ENCODE measurements at places on chromosomes 5 and 9.

- no peak for DNase-seq
Measured at GRCh38 chr9:6414247-6414641, 1.2 kb downstream of the UHRF2 start.

- no peak for DNase-seq
Measured at GRCh38 chr5:107483231-107484024, 187.3 kb downstream of the EFNA5 start.

DNA sequence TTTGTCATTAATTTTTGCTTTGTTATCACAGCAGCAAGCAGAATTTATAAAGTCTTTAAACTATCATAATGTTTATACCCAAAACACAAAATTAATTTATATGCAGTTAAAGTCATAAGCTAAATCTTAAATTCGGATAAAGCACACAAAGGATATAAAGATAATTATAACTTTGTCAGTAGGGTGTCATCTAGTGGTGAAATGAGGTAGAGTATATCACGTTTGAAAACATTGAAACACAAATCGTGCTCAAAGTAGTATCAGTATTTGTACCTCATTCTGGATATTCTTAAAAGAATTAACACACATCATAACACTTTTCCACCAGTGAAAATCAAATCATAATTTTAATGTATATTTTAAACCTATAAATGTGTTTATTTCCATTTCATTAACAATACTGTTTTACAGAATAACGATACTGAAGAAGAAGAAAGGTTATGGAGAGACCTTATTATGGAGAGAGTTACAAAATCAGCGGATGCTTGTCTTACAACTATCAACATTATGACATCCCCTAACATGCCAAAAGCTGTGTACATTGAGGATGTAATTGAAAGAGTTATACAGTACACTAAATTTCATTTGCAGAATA, 129.5 kb downstream of the NIPBL start:
- DNase-seq: no peak

DNA sequence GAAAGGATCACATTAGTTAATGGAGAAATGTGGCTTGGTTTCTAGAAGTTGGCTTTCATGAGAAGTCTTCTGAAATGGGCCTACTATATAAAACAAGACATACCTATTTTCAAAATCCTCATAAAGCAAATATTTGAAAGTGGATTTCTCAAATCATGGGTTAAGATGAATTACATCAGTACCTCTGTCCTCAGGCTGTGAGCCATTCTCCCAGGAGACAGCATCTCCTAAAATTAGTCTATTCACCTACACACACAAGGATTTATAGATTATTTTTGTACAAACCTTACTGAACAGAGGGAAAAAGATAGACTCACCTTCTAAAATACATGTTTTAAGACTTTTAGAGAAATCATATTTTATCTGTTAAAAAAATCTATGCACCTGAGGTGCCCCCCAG, 32.1 kb upstream of the SPOCK1 start:
- DNase-seq: no peak

- DNase-seq: no peak
Measured at GRCh38 chr9:77305622-77306400, 128.5 kb downstream of the VPS13A start.

DNA sequence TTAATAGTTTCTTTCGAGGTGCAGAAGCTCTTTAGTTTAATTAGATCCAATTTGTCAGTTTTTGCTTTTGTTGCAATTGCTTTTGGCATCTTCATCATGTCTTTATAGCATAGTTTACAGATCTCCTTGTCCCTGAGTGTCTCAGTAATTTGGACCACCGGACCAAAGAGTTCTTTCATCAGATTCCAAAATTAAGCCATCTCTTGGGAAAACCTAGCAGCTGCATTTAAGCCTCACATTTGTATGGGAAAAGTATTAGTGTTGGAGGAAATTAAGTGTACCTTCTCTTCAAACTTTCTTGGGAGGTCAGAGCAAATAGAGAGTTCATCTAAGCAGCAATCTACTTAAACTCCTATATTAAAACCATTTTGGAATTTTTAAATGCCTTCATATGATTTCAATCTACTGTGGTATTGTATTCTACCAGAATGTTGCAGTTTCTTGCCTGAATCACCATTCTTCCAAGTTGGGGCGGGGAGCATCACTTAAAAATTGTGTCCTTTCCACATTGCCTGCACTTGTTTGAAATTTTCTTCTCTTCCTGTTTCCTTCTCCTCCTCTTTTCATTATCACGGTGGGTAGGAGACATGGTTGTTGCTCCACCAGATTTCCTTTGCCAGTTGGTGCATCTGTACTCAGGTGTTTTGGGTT, 97.3 kb upstream of the DAB2 start:
- no peak for DNase-seq

GRCh38 chr9:80400624-80401230, 829.0 kb downstream of the TLE4 start:
- DNase-seq: no peak

GRCh38 chr9:124780060-124780756, 3.3 kb downstream of the OLFML2A start:
- DNase-seq: no peak

DNA sequence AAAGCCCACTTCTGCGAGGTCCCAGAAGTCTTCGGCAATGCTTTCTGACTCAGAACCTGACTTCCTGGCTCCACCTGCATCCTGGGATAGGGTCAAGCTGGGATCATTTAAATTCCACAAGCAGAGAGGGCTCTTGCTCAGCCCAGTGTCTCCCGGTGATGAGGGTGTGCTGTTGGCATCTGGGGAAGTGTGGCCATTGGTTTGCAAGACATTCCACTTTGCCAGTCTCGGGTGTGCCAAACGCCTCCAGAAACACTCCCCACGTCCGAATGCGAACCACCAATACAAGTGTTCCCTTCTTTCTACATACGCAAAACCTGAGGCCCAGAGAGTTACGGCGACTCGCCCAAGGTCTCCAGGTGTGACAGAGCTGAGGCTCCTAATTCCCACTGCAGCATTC, 43.1 kb upstream of the FCN2 start:
- no peak for DNase-seq

DNA sequence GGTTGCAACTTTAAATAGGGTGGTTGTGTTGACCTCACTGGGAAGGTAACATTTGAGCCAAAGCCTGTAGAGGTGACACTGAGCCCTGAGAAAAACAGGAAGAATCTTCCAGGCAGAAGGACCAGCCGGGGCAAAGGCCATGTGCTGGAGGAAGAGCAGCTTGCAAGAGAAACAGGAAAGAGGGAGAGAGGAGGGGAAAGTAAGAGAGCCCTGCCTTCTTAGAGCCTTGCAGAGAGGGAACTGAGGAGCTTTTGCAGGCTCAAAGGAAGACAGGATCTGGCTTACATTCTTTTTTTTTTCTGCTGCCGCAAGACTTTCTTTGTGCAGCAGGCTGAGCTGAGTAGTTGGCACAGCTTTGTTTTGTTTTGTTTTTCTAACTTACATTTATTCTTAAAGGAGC, 17.4 kb downstream of the C9orf153 start:
- no peak for DNase-seq

- no peak for DNase-seq
Measured at GRCh38 chr5:134427540-134428041, 15.9 kb upstream of the CDKN2AIPNL start.

- DNase-seq: no peak
Measured at GRCh38 chr9:112905084-112905483, 14.4 kb upstream of the SLC46A2 start.

DNA sequence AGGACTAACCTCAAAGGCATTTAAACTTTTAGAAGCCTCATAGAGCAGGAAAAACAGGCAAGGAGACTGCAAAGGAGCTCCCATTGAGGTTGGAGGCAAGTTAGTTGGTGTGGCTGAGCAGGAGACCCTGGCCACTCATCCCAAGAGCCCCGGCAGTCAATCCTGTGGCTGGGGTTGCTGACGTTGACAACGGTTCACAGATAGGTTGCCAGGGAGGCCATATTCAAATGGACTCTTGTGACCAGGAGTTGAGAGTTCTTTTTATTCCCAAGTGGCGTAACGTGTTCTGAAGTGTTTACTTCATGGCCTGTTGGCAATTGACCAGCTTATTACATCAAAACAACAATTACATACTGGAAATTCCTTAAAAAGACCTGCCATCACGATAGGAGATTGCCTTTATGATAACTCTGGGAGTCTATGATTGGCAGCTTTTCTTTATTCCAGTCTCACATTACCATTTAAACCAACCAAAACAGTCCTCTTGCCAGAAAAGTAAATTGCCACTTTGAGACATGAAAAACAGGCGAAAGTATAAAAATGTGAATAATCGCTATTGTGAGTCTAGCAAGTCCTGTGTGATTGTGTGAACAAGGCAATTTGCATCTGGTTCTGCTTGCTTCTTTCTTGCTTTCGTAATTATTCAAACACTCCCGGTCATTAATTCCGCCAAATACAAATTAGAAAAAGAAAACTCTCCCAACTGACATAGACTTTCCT, 394.9 kb downstream of the MED10 start:
- no peak for DNase-seq

GRCh38 chr5:56075361-56075760, 80.6 kb upstream of the IL6ST start:
- no peak for DNase-seq

GRCh38 chr5:153267506-153267905, 223.0 kb upstream of the GRIA1 start:
- DNase-seq: no peak

DNA sequence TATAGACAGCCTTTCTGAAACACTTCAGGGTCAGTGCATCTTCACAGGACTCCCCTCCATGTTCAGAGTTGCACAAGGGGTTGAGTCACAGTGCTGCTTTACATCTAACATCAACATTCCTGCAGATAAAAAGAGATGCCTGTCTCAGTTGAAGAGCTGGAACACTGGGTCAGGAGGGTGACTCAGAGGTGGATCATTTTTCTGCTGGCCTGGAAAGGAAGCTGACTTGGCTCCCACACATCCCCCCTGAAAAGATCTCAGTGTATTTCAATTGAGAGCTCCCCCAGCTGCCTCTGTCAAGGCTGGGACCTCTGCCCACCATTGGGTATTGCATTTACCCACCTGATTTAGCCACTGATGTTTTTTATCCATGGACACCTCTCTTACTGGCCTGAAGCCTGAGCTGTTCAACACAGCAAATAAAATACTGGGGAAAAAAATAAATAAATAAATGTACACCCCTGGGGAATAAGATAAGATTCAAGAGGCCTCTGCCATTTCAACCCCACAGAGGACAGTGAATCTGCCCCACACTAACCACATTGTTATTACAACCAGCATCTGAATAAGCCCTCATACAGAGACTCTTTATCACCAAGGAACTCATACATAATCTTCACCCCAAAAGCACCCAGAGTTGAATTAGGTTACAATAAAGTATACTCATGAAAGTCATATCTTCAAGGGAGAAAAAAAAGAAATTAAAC, 716.4 kb downstream of the SEMA5A start:
- no peak for DNase-seq

DNA sequence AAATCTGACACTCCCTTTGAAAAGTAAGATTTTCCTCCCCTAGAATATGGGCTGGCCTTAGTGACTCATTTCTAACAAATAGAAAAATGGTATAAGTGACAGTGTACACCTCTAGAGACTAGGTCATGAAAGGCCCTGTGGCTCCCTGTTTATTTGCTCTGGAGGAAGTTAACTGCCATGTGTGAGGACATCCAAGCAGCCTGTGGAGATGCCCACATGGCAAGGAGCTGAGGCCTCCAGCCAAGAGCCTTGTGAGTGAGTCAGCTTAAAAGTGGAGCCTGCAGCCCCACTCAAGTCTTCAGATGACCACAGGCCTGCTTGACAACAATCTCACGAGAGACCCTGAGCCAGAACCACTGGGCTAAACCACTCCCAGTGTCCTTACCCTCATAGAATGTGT, 128.1 kb upstream of the LHFPL2 start:
- DNase-seq: no peak

DNA sequence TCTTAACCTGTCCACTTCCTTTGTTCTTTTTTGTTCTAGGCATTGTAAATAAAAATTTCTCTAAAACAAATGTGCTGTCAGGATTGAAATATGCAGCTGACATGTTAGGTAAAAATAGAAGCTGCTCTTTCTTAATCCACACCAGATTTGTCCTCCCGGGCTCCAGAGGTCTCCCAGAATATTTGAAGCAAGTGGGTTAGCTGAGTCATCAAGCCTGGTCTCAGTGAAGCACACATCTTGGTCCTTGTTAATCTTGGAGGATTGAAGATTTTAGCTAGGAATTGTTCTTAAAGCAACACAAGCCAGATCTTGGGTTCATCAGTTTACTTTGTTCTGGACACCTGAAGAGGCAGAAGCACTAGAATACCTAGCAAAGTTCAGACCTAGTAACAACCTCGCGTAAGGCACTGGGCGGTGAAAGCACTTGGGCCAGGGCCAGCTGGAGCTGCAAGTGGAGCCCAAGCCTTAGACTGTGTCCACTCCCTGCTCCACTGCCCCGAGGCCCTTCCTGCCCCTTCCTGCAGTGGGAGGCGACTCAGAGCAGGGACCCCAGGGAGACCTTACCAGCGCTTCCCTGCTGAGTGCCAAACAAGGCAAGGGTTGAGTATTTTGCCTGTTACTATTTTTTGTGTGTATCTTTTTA, 36.5 kb downstream of the HABP4 start:
- DNase-seq: no peak

DNA sequence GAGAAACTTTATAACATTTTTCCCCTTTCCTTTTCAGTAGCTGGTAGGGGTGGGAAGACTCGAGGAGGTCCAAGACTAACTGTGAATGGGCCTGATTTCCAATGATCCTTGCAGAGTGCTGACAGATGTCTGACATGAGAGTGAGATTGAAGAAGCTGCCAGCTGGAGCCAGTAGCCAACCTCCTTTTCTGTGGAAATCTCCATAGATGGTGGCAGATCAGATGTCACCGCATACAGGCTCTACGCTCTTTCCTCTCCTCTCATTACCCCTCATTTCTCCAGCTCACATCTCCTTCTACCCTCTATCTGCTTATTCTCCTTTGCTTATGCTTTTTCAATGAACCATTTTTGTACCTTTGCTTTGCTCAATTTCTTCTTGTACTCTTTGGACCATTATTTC, 395.2 kb upstream of the TNC start:
- no peak for DNase-seq

GRCh38 chr9:29775491-29775890, 2202.2 kb upstream of the C9orf72 start:
- DNase-seq: no peak

- no peak for DNase-seq
Measured at GRCh38 chr9:9881692-9882091, 731.1 kb downstream of the PTPRD start.

Data from CD8-positive, alpha-beta memory T cell (primary cell).